ENCODE measurements at places on chromosomes 5 and 9.

DNA sequence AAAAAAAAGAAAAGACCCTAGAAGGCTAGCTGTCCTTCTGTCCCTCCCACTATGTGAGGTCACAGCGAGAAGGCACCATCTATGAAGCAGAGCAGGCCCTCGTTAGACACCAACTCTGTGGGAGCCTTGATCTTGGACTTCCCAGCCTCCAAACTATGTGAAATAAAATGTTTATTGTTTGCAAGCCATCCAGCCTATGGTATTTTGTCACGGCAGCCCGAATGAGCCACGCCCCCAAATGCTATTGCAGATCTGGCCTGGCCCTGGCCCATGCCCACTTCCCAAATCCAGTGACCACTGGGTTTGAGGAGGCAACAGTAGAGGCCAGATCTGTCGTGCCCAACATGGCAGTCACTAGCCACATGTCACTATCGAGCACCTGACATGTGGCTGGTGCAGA lies 10.8 kb downstream of the STK10 start:
- no peak for DNase-seq

- DNase-seq = no peak
Observed at GRCh38 chr5:51487952-51488351, 104.7 kb downstream of the ISL1 start.

- no peak for DNase-seq
Observed at GRCh38 chr5:110665184-110665726, 61.2 kb downstream of the TMEM232 start.

- DNase-seq = no peak
Observed at GRCh38 chr5:14744296-14745187, 80.0 kb downstream of the OTULIN start.

DNA sequence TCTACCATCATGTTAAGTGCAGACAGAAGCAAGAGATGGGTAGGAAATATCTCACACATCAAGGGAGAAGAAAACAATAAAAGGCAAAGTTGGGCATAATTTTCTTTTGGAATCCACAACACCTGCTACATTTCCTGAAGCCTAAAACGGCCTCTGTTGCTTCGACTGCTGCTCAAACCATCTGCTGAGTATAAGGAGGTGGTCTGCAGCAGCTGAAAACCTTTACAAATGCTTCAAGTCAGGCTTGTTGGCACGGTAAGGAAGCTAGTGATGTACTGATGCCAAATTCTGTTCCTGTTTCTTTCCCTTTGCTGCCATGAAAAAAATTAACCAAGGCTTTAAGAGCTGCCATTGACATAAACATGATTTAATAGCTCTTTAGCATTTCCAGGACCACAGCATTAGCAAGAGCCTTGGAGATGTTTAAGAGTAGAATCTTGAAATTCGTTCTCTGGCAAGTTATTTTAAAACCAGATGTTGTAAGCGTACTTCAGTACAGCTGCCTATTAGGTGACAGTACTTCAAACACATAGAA lies 75.6 kb downstream of the DMRTA1 start:
- no peak for DNase-seq

GRCh38 chr5:135085133-135085935 lies 51.3 kb upstream of the PITX1 start:
- no peak for DNase-seq

- DNase-seq = no peak
Observed at GRCh38 chr9:16884952-16885513, 14.6 kb upstream of the BNC2 start.

DNA sequence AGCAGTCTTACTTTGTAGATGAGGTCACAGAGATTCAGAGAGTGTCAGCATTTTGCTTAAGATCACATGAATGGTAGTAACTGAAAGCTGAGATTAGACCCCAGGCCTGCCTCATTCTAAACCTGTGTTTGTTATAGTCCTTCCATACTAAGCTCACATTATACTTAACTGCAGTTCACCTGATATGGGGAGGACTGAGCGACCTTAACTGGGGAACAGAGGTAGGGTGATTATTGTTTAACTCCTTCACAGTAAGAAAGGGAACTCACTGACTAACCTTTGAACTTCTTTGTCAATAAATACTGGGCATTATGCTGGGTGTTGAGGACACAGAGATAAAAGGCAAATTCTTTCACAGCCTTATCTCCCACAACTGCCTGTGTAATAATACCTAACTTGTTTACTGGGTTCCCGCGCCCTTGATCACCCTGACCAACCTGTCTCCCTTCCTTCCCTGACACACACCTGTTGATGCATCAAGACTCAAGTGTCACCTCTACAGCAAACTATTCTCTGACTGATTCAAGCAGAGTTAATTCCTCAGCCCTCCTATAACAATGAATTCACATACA lies 27.2 kb downstream of the DEPDC1B start:
- DNase-seq = no peak

- DNase-seq = no peak
Observed at GRCh38 chr5:83294246-83294645, 177.3 kb upstream of the VCAN start.

DNA sequence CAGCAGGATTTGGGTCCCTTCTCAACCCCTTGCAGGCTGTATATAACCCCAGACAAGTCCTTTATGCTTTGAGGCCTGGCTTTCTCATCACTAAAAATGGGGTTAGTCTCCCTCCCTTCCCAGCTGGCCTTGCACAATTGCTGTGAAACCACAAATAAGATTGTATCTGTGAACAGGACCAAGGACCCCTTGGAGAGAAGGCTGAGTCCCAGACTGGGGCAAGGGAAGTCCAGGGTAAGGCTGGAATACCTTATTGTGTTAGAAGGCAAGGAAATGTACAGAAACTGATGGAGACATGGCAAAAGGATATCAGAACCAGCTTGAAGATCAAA lies 11.4 kb downstream of the MACROH2A1 start:
- DNase-seq = no peak

DNA sequence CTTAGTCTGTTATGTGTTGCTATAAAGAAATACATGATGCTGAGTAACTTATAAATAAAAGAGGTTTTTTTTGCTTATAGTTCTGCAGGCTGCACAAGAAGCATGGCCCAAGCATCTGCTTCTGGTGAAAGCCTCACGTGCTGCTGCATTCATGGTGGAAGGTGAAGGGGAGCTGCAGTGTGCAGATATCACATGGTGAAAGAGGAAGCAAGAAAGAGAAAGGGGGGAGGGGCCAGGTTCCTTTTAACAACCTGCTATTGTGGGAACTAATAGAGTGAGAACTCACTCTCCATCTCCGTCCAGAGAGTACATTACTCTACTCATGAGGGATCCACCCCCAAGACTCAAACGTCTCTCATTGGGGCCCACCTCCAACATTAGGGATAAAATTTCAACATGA lies 12.5 kb upstream of the PARP8 start:
- DNase-seq = no peak

- DNase-seq = no peak
Observed at GRCh38 chr9:27633764-27634163, 60.5 kb upstream of the C9orf72 start.

GRCh38 chr5:1166370-1166769 lies 35.0 kb upstream of the SLC6A19 start:
- DNase-seq = no peak

GRCh38 chr5:73615085-73615484 lies 10.9 kb upstream of the ARHGEF28 start:
- no peak for DNase-seq

GRCh38 chr9:101418518-101419430 lies 16.8 kb downstream of the ALDOB start:
- DNase-seq = no peak

GRCh38 chr9:127700140-127700539 lies 6.6 kb upstream of the CFAP157 start:
- no peak for DNase-seq

DNA sequence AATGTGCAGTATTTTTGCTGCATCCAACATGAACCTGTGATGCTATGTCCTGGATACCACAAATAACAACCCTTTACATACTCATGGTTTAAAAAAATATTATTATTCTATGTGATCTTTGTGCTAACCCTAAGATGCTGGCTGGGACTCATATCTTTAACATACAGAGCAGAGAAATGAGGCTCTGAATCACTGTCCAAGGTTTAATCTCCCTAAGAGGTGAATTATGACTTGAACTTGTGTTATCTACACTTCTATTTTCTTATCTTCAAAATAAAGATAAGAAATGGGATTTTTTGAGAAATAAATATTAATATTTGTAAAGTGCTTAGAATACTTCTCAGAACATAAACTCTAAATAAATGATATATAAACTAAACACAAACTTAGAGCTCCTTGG lies 68.8 kb upstream of the GRIA1 start:
- no peak for DNase-seq

DNA sequence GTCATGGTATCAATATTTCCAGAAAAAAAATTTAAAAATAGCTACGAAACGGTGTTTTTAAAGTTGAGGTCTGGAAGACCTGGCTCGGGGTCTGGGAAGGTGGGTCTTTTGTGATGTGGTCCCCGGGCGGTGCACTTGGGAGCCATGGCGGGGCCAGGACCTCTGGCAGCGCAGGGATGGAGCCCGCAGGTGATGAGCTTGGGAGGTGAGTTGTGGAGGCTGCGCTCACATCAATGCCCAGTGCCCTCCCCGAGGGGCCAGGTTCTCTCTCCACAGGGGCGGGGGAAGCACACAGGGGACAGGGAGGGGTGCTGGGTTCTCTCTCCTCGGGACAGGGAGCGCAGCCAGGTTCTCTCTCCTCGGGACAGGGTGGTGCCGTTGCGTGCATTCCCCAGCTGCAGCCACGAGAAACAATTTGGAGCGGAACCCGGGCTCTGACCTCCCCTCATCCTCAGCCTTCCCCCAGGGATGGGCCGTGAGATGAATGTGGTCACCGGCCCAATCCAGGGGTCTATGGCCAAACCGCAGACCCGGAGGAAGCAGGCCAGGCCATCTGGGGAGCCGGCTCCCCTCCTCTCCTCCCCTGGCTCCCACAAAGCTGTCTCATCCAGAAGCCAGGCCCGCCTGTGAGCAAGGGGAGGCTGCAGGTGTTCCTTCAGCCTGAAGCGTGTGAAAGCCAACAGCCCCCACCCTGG lies 25.8 kb downstream of the DBH start:
- no peak for DNase-seq

GRCh38 chr5:160442824-160443431 lies 21.3 kb downstream of the PTTG1 start:
- no peak for DNase-seq

GRCh38 chr9:98565152-98566135 lies 143.3 kb downstream of the GABBR2 start:
- DNase-seq = no peak

- no peak for DNase-seq
Observed at GRCh38 chr9:76109953-76110352, 219.5 kb downstream of the PCSK5 start.

GRCh38 chr5:133365738-133366137 lies 246.6 kb downstream of the FSTL4 start:
- no peak for DNase-seq

DNA sequence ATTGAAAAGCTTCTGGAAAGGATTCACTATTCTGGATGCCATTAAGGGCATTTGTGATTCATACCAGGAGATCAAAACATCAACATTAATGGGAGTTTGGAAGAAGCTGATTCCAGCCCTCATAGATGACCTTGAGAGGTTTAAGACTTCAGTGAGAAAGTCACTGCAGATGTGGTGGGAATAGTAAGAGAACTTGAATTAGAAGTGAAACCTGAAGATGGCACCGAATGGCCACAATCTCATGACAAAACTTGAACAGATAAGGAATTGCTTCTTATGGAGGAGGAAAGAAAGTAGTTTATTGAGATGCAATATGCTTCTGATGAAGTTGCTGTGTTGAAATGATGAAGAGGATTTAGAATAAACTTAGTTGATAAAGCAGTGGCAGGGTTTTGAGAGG lies 254.6 kb upstream of the SLC24A2 start:
- no peak for DNase-seq

GRCh38 chr9:96186591-96187011 lies 115.4 kb downstream of the HSD17B3 start:
- no peak for DNase-seq

DNA sequence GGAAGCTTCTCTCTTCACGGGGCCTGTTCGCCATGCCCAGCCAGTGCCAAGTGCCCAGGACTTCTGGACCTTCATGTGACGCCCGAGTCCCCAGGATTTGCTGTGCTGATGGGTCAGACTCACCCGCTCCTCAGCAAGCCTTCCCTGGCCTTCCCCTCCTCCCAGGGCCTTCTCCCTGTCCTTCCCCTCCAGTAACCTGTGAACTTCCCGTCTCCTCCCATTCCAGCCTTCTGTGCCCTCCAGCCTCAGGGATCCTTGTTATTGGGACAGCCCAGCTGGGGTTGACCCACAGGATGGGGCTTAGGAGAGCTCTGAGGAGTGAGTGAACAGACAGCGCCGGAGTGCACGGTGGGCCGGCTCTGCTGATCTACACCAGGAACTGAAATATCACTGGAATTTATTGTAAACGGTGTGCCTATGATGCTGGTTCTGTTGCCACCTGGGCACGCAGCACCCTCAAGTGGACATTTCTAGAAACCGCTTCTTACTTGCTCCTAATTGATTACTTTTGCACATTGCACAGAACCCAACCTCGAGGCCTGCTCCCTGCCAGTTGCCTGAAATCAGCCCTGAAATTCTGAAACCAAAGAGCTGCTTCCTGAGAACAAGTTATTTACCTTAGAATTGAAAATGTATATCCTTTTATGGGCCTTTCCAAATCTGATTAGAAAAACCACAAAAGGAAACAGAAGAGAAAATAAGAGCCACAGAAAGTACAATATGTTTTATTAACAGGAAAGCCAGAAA lies 1.5 kb downstream of the SPAAR start:
- peak; percentile 58 for DNase-seq

DNA sequence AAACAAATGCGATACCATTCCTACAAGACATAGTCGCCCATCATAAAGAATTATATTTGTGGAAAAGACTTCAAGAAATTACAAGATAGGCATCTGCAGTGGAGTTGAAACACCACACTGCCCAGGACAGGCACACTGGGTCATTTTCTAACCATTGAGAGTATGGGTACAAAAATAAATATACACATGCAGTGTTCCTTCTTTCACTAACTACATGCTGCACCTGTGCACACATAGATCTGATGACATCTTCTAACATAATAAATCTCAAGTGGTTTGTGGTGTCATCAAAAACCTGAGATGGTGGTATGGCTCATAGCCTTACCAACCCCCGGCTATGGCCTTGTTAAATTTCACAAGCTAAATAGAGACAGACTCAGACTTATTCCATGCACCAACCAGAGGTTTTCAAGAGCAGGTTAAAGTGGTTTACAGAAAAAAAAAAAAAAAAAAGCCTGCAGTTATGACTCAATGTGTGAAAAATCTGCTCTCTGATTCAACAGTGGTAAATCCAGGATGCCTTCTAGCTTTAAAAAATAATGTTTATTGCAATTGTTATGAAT lies 12.4 kb upstream of the NFIB start:
- DNase-seq = no peak

- DNase-seq = no peak
Observed at GRCh38 chr9:136640171-136641111, 22.3 kb upstream of the EGFL7 start.

Measured in CD4-positive, alpha-beta T cell treated with Interleukin-6 for 4 hours (primary cell).